CD4-positive, alpha-beta T cell treated with Interleukin-21 for 1 hour (primary cell): ENCODE measurements at places on chromosomes 4 and X.

DNA sequence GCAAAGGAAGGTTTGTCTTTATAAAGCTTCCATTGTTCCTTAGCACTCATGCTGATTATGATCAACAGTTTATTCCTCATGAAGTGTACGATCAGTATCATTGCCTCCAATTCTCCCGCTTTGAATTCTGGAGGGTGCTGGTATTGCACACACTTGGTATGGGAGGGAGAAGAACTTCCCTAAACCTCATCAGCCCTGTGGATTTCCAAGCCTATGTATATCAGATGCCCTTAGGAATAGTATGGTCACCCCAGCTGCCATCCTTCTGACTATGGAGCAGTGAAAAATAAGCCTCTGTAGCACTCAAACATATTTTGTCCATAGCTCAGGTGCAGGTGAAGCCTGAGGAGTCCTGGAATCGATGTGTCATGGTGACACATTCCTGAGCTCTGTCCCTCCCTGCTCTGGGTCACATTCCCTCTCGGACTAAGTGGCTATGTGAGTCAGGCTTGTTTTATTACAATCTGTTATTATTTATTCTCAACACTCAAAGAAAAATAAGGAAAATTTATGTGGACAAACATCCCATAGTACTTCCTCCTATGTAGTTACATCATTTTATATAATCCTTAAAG, 2.0 kb upstream of the ZDHHC9 start:
- no peak for DNase-seq

- no peak for DNase-seq
These were observed 133.1 kb downstream of the IDS start for GRCh38 chrX:149371986-149372385.

GRCh38 chr4:122766950-122767349, 34.4 kb downstream of the BBS12 start:
- no peak for DNase-seq

GRCh38 chrX:136480383-136480782, 7.4 kb upstream of the BRS3 start:
- DNase-seq = no peak

DNA sequence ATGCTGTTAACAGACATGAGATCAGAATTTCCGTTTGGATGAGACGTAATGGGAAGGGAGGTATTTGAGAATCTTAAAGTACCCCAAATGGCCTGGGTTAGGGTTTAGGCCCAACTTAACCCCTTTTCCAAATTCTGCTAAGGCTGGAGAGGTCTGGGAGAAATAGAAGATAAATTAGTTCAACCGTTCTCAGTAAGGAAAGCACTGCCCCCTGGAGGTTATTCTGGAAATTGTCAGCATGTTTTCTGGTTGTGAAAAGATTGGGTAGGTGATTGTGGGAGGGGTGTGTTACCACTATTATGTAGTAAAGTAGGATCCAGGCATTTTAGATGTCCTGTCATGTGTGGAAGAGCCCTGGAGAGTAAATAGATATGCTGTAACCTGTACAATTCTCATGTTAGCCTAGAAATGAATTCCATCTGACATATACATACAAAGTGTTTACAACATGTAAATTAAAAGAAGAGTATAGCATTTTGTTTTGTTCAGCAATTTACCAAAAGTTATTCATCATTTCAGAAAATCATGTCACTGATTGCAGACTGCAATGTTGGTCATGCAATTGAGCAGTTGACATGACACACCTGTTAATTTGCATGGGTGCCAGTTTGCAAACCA, 26.8 kb upstream of the GRXCR1 start:
- DNase-seq = peak; percentile 59

GRCh38 chr4:185232370-185232769, 23.0 kb downstream of the SNX25 start:
- no peak for DNase-seq

- DNase-seq = peak; percentile 84
These were observed 3.4 kb downstream of the RHOH start for GRCh38 chr4:40199999-40200874.

GRCh38 chrX:119617517-119618164, 11.4 kb upstream of the NKRF start:
- no peak for DNase-seq

DNA sequence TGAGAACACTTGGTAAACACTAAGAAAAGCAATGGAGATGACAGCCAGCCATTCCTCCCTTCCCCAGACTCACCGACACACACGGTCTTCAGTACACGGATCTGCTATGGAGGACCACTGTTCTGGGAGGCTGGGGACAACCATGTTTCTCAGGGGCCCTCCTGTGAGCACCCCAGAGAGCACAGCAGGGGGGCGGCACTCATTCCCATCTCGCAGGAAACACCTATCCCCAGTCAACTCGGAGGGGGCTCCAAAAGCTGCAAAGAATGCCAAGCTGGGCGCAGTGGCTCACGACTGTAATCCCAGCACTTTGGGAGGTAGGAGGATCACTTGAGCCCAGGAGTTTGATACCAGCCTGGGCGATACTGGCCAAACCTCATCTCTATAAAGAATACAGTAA, 172.1 kb downstream of the AFAP1 start:
- no peak for DNase-seq

DNA sequence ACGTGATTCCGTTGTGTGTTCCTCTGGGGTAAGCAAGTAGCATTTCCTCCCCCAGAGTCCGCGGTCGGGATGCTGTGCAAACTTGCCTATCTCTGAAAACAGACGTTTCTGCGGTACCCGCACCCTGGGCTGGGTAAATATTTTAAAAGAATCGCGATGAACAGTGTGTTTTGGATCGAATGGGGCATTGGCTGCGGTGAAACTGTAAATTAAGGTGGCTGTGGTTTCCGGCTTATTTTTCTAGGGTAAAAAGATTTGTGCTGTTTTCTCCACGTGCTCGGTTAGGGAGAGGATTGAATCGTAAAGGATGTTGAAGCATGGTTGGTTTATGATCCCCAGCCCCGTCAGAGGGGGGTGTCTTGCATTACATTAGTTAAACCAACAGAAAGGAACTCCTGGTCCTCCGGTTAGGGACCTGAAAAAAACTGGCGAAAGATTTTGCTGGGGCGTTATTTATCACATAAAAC, 1.2 kb downstream of the HHIP start:
- no peak for DNase-seq

GRCh38 chr4:156539376-156539775, 432.2 kb downstream of the PDGFC start:
- no peak for DNase-seq

- DNase-seq = peak; percentile 33
These were observed 28.1 kb downstream of the BEX3 start for GRCh38 chrX:103404231-103405008.

- no peak for DNase-seq
These were observed 168.8 kb downstream of the RCHY1 start for GRCh38 chr4:75345423-75345822.

GRCh38 chr4:54224996-54225597, 4.0 kb upstream of the PDGFRA start:
- DNase-seq = no peak

GRCh38 chrX:41705042-41705441, 16.3 kb downstream of the GPR34 start:
- no peak for DNase-seq

DNA sequence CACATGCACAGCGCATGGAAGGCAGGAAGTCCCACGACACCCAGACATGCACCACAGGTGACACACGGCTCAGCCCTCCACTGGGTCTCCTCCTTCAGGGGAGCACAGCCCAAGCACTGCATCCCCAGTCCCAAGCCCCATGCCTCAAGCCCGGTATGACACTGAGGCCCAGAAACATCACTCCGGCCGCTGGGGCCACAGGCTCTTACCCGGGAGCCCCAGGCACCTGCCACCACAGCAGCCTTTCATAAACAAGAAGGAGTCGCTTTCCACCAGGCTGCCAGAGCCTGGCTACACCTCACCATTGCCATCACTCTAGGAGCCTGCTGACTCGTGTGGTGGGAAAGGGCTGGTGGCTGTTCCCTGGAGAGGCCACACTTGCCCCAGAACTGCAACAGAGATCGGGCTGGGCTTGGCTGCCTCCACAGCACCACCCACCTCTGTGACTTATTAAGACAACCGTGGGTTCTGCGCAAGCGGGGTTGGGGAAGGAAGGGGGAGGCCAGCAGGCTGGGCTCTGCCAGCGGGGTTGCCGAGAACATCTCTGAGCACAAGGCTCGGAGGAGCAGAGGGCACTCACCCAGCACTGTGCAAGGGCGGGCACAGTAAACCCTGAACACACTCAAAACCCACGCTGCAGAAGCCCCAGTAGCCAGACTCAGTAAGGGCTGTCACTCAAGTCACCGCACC, 4.5 kb downstream of the HAUS7 start:
- no peak for DNase-seq

GRCh38 chr4:140076307-140076706, 77.7 kb downstream of the MAML3 start:
- DNase-seq = no peak

DNA sequence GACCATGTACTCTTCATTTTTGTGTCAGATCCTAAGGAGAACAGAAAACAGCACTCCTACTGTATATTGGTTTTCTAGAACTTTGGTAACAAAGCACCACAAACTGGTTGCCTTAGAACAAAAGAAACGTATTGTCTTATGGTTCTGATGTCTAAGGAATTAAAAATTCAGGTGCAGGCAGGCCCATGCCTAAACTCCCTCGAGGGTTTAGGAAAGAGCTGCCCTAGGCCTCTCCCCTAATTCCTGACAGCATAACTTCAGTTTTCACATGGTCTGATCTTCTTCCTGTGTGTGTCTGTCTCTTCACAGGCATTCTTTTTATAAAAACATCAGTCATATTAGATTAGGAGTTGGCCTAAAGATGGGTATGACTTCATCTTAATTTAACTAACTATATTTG, 1093.6 kb downstream of the TECRL start:
- no peak for DNase-seq

GRCh38 chrX:6169407-6169806, 59.3 kb downstream of the NLGN4X start:
- no peak for DNase-seq

DNA sequence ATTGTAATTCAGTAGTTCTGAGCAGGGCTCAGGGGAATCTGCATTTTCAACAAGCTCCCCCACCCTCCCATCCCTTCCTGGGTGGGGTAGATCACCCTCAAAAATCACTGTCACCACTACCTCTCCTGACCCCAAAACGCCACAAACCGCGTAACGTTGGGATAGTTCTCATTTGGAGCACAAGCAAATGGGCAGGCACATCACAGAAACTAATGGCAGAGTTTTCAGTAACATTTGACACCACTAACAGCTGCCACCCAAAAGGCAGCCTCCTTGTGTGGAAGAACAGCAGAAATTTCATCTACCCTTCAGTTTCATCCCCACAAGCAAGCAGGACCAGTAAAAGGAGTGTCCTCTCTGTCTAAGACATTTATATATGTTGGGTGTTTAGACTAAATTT, 132.7 kb downstream of the PALLD start:
- no peak for DNase-seq

DNA sequence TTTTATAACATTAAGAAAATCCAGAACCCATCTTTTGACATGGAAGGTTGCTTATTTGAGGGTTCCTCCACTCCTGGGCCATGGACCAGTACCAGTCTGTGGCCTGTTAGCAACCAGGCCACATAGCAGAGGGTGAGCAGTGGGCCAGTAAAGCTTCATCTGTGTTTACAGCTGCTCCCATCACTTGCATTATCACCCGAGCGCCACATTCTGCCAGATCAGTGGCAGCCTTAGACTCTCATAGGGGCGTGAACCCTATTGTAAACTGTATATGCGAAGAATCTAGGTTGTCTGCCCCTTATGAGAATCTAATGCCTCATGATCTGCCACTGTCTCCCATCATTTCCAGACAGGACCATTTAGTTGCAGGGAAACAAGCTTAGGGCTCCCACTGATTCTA, 58.6 kb downstream of the NDST4 start:
- DNase-seq = no peak

- DNase-seq = no peak
These were observed 102.7 kb downstream of the VCX3A start for GRCh38 chrX:6432226-6432625.

DNA sequence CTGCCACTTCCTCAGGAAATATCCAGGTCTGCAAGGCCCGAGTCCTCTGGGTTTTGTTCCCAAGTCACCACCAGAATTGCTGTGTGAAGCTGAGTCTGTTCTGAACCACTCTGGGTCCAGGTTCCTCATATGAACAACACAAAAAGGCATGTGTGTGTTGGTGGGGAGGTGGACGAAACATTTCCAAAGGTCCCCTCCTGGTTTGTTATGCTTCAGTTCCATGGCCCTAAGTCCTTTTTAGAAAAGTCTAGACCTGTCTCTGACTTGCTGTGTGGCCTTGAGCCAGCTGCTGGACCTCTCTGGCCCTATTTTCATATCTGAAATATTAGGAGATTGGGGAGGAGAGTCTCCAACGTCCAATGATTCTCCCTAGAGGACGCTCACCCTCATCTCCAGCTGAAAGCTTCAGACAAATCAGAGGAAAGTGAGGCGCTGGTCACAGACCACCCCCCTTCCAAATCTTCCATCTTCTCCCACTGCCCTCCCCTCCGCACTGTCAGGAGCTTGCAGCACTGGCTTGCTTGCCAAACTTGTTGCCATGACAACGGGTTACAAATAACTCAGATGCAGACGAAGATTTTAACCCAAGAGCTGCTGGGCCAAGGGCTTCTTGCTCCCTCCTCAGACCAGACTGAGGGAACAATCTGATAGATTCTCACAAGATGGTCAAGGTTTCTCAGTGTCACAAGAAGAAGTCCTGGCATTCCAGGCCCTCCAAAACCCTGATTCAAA, 64.5 kb downstream of the SMC1A start:
- no peak for DNase-seq

GRCh38 chrX:1411326-1411725, 19.4 kb upstream of the SLC25A6 start:
- no peak for DNase-seq

DNA sequence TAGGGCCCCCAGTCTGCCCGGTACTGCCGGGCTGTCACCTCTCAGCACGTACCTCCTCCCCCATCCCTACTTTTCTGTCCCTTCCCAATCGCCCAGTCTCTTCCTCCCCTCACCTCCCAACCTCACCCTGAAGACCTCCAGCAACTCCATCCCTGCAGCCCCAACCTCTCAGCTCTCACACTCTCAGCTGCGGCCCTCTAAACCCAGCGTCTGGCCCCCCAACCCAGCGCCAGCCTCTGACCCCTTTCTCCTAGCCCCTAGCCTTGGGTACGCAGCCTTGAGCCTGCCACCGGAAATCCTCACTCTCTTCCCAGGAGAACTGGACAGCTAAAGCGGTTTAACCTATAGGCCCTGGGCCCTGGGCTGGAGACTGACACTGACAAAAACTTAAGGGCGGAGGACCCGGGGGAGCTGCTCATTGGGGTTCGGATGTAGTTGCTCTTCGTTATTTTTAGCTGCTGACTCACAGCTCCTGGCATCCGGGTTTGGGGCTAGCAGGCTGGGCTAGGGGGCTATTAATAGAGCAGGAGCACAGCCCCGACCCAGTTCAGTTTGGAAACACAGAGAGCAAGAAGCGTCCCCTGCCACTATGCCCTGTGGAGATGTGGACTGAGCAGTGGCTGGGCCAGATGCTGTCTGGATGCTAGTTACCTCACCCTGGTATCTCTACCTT, 9.6 kb upstream of the DLG3 start:
- DNase-seq = peak; percentile 36

DNA sequence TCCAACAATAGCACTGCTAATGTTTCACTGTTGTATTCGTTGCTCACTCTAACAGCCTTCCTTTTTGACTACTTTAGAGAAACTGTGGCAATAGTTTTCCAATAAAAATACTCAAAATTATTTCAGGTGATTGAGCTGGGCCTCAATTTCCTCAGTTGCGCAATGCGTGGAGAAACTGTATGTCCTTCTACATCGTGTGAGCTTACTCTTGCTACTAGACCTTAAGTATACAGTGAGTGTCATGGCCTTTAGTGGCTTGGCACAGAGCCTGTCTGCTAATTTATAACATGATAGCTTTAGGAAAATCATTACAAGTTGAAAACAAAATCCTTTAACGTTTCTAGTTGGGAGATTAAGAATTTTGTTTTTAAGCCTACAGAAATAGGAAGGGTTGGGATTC, 114.5 kb downstream of the COL4A6 start:
- DNase-seq = no peak
